Lower leg skin (tissue), 4 donors: ENCODE measurements at places on chromosomes 6 and 20. TPM values are rescaled to one million over a fixed set of nuclear protein-coding genes. Genes with fewer than 3 reads are reported as not detected.
A peak's percentile ranks its signal among the peaks of the same experiment; 100 is the strongest.

DNA sequence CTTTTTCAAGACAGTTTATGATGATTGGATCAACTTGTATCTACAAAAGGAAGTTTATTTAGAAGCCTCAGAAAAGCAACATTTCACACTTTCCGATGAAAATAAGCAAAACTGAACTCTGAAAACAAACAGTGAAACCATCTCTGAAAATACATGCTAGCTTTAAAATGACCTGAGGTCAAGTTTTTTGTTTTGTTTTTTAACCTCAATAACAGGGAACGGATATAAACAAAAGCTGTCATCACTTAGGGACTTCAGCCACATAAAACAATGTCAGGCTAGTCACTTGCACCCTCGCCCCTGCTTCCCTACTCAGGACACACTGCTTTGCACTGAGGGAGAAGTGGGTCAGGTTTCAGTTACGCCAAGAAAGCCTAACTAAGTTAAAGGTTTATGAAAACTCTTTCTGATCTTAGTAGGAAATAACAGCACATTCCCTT is 11.6 kb downstream of the BACH2 start:
- no peak for DNase-seq

- DNase-seq, result no peak
Measured at GRCh38 chr6:165899611-165900010, 236.6 kb upstream of the PDE10A start.

DNA sequence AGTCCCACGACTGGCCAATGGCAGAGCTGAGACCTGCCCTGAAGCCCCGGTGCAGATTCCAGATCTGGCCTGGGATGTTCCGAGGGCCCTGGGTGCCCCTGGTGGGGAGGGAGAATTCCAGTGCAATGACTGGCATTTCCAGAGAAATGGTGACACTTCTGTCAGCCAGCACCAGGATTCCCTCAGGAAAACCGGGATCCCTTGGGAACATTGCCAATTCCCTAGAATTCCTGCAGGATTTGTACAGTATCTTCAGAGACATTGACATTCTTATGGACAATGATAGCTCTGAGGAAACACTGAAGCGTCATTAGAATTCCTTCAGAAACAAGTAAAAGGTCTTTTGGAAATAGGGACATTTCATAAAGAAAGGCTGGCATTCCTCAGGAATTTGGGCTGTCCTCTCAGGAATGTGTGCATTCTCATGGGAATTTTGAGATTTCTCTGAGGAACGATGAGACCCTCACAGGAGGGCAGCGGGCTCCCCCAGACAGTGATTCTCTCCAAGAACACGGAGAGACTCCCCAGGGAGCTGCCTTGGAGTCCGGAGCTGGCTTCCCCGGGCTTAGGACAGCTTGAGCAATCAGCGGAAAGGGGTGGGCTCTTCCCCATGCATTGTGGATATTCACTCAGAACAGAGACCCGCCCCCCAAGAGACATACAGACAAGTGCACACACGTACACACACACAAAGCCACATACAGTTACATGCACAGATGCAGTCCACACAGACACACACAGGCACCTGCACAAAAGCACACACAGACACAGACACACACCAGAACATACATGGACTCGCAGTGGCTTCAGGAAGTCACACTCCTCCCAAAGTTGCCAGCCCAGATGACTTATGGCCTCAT is 35.2 kb upstream of the BPIFA2 start:
- DNase-seq, result no peak

GRCh38 chr6:118580585-118581419 is 32.7 kb downstream of the PLN start:
- peak; percentile 86 for DNase-seq

- DNase-seq, result no peak
Measured at GRCh38 chr6:85424981-85425380, 24.9 kb upstream of the NT5E start.

- DNase-seq, result no peak
Measured at GRCh38 chr20:61303675-61304074, 51.6 kb downstream of the CDH4 start.

DNA sequence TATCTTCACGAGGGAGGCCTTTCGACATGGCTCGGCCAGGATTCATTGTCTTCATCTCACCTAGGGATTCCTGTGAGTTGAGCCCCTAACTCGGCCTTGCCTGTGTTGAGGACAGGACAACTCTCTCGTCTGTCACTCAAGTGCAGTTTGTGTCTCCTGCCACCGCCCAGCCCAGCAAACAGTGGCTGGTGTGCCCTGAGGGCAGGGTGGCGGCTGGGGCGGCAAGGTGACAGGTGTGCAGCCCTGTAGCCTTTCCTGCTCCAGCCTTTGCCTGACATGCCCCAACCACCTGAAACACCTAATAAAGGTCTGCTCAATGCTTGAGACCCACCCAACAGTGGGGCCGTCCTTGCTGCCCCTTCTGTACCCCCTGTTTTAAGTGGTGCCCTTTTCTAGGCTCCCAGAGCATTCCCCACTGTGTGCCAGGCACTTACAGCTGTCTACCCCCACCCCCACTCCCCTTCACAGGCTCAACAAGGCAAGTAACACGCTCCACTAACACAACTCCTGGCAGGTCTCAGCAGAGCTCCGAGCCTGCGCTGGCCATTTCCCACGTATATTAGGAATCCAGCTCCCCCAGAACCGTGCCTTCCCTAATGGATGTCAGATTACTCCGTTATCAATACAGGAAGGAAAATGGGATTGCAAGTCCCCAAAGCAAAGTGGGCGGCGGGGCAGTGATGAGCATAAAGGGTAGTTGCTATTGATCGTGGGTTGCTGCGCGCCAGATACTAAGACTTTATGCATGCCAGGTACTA is 17.7 kb downstream of the GFRA4 start:
- no peak for DNase-seq

- DNase-seq, result no peak
Measured at GRCh38 chr20:36400909-36401735, 95.0 kb downstream of the DLGAP4 start.

- DNase-seq, result no peak
Measured at GRCh38 chr20:47368301-47368700, 11.8 kb upstream of the ZMYND8 start.

- DNase-seq, result no peak
Measured at GRCh38 chr6:165231581-165232561, 77.5 kb downstream of the C6orf118 start.

DNA sequence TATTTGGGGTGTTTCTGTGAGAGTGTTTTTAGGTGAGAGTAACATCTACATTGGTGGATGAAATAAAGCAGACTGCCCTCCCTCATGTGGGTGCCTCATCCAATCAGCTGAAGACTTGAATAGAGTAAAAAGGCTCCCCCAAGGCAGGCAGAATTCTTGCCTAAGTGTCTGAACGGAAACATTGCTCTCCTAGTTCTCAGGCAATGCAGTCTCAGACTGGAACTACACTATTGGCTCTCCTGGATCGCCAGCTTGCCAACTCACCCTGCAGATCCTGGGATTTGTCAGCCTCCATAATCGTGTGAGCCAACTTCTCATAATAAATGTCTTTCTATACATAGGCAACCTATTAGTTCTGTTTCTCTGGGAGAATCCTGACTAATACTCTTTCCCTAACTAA is 5.5 kb upstream of the TMEM170B start:
- no peak for DNase-seq

DNA sequence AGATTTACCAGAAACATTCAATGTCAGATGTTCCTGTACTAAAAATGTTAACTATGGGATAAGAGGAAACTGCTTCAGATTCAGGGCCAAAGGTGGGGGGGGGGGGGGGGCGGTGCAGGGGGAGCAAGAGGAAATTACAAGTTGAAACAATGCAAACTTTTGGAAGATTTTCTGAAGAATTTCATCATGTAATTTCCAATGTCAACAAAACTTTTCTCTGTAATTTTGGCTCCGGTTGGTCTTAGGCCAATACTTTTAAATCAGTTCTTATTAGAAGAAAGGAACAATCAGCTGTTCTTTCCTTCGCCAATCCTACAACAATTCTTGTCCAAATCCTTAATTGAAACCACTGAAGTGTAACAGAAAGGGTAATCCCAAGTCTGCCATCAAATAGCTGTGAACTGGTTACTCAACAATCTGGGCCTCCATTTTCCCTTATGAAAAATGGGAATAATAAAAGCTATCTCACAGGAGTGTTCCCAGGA is 13.1 kb downstream of the UQCC1 start:
- no peak for DNase-seq

DNA sequence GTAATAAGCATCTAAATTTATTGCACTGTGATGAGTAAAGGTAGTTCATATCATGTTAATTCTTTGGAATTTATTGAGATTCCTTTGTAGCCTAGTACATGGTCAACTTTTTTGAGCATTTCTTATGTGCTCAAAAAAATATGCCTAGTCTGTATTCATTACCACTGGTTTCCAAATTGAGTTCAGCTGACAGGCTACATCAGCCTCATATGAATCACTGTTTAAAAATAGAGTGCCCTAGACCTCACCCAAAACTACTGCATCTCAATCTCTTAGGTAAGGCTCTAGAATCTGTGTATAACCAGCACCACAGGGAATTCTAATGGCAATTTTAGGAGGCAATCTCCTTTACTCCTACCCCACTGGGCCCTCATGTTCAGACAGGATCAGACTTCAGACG is 16.7 kb upstream of the FOXF2 start:
- no peak for DNase-seq

DNA sequence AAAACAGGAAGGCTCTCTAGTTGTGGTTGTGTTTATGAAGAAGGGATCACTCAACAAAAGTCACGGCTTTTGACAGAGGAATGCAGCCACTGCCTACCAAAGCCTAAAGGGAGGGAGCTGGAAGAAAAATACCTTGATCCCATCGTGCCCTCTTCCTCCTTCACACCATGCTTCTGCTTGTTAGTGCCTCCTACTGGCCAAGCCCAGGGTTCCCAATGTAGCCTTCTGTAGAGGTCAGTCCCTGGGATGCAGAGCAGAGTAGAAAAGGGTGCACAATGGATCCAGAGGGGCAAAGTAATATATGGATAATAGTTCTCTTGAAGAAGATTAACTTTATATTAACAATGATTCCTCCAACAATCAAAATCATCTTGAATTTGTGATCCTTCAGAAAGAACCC is 293.5 kb upstream of the FERMT1 start:
- no peak for DNase-seq

GRCh38 chr6:134267917-134268361 is 50.0 kb downstream of the SGK1 start:
- DNase-seq, result no peak

DNA sequence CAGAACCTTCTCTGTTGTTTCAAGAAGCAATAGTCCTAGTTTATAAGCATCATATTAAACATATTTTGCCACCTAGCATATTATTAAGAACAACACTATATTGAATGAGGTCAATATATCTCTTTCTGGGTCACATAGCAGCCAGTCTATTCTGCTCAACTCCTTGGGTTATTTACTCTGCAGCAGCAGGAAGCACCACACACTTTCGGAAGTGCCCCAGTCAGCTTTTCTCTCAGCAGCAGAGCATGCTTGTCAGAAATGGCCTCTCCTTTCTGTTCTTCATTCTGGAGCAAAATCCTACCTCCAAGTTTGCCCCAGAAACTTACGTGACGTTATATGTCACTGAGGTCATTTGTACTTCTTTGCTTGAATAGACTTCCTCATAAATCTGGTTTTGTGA is 22.7 kb downstream of the CFAP206 start:
- DNase-seq, result no peak

- no peak for DNase-seq
Measured at GRCh38 chr6:133802861-133803260, 86.1 kb upstream of the TCF21 start.

- DNase-seq, result no peak
Measured at GRCh38 chr6:163836876-163837690, 422.6 kb downstream of the QKI start.

DNA sequence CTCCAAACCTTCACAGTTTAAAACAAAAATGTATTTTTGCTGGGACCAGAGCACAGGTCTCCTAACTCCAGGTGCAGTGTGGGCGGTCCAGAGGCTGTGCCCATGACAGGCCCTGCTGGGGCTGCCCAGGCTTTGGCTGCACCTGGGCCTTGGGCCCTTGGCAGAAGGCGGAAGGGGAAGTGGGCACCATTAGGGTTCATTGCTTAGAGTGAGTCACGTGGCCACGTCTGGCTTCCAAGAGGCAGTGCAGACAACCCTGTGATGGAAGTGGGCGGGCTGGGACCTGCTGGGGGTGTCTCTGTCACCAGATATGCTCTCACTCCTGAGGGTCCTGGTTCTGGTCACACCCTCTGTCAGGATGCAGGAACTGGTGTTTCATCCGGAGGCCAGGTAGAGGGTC is 302.2 kb downstream of the QKI start:
- peak; percentile 67 for DNase-seq

- DNase-seq, result no peak
Measured at GRCh38 chr20:7274870-7275269, 507.4 kb downstream of the BMP2 start.

- no peak for DNase-seq
Measured at GRCh38 chr6:146153040-146153758, 124.3 kb downstream of the GRM1 start.

DNA sequence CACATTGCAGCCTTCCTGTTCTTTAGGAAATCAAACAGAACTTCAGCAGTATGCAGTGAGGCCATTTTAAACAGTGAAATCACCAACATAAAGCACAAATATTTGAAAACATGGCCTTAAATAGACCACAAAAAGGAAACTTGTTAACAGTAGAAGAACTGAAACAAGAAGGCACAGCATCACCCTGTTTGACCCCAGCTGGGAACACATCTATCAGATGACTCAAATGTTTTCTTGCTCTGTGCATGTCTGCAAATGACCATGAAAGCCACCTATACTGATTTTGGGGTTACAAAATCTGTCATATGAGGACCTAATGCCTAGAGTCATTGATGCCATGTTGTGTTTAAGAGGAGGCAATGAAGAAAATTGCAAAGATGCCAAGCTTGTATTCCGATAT is 123.8 kb upstream of the ADGRF1 start:
- no peak for DNase-seq

GRCh38 chr6:107292715-107293271 is 166.6 kb downstream of the PDSS2 start:
- no peak for DNase-seq

DNA sequence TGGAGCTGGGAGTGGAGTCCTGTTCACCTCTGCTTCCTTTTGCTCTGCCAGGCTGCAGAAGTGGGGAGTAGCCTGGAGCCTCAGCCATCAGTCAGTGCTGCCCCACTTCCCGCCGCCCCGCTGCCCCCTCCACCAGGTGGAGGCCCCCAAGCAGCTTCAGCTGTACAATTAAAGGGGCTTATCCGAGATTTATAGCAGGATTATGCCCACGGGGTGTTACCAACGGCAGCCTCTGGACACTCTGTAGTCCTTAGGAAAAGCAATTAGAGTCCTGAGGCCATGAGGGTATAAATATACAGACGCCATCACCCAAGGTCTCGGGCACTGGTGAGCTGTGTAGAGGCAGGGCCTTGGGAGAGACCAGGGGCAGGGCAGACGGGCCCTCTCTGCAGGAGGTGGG is 55.4 kb downstream of the GRM4 start:
- no peak for DNase-seq

GRCh38 chr20:853406-853996 is 20.0 kb downstream of the FAM110A start:
- no peak for DNase-seq

Gene KCNB1
- total RNA-seq, result 0.30 TPM

Gene C20orf202
- 0.49 TPM for total RNA-seq

Gene OR12D3
- not detected for total RNA-seq

Gene SLC22A2
- not detected for total RNA-seq

Gene PACRG
- 3.4 TPM for total RNA-seq

Gene RNF217
- 17.2 TPM for total RNA-seq
